Foreskin keratinocyte (primary cell): ENCODE measurements at places on chromosomes 4 and X. TPM values are rescaled to one million over a fixed set of nuclear protein-coding genes. Genes with fewer than 3 reads are reported as not detected.

- DNase-seq: no peak
Measured at GRCh38 chr4:22745234-22745633, 52.5 kb downstream of the GBA3 start.

The NUDT10 gene
- polyA plus RNA-seq: 0.32 and 0.40 TPM in 2 replicates

The GAGE12J gene
- polyA plus RNA-seq: not detected in 2 replicates

DNA sequence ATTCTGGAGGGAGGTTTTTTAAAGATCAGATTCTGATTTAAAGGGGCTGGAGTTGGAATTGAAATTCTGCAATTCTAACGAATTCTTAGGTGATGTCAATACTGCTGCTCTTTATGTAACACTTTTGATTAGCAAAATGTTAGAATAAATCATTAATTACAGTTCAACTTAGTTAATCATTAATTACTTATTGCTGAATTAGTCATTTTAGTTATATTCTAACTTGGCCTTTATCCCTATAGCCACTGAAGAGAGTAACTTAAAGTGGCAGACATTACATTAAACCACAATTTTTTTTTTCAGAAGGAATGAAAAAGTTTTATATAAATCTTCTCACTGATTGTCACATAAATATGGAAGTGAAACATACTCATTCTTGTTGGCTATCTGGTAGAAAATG, 206.6 kb upstream of the ITM2A start:
- DNase-seq: no peak
